ENCODE measurements at places on chromosomes 12 and 14.

GRCh38 chr14:95428557-95428956 lies 87.9 kb downstream of the SYNE3 start:
- DNase-seq: no peak

- DNase-seq: no peak
Measured at GRCh38 chr14:69637503-69638031, 26.2 kb downstream of the SUSD6 start.

GRCh38 chr14:100374270-100374669 lies 51.1 kb downstream of the SLC25A47 start:
- DNase-seq: no peak

- no peak for DNase-seq
Measured at GRCh38 chr14:72614365-72614764, 279.5 kb downstream of the DPF3 start.

Data from right hindlimb (tissue), 1 donor.